Pancreas (tissue), 10 donors: ENCODE measurements at places on chromosomes 5 and 9.

GRCh38 chr9:11618241-11618805 lies 1005.5 kb upstream of the PTPRD start:
- peak; percentile 53 for DNase-seq

GRCh38 chr5:109630093-109630492 lies 59.6 kb upstream of the MAN2A1 start:
- DNase-seq, result no peak

DNA sequence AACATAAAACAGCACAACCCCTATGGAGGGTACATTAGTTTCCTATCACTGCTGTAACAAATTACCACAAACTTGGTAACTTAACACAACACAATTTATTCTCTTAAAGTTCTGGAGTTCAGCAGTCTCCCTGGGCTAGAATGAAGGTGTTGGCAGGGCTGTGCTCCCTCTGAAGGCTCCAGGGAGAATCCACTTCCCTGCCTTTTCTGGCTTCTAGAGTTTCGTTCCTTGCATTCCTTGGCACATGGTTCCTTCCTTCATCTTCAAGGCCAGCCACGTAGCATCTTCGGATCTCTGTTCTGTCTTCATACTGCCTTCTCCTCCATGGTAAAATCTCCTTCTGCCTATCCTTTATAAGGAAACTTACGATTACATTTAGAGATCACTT lies 25.0 kb upstream of the GSN start:
- DNase-seq, result no peak

DNA sequence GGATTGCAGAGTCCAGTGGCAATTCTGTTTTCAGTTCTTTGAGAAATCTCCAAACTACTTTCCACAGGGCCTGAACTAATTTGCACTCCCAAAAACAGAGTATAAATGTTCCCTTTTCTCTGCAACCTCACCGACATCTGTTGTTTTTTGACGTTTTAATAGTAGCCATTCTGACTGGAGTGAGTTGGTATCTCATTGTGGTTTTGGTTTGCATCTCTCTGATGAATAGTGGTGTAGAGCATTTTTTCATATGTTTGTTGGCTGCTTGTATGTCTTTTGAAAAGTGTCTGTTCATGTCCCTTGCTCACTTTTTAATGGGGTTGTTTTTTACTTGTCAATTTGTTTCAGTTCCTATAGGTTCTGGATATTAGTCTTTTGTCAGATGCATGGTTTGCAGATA lies 72.6 kb downstream of the PALM2AKAP2 start:
- DNase-seq, result no peak

DNA sequence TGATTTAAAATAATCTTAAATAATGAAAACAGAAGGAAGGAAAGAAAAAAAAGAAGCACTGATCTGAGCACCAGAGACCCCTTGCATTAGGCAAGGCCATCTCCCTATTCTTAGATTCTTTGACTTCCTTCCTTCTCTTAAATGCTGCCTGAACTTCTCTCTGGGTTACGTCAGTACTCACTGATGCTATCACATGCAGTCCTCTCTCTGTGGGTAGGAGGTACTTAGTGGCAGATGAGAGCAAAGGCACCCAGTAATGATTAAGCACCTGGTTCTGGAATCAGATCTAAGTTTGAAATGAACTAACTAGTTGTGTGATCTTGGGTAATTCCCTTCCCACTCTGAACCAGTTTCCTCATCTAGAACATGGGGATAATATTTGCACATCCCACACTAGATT lies 110.3 kb upstream of the TBC1D2 start:
- DNase-seq, result no peak

DNA sequence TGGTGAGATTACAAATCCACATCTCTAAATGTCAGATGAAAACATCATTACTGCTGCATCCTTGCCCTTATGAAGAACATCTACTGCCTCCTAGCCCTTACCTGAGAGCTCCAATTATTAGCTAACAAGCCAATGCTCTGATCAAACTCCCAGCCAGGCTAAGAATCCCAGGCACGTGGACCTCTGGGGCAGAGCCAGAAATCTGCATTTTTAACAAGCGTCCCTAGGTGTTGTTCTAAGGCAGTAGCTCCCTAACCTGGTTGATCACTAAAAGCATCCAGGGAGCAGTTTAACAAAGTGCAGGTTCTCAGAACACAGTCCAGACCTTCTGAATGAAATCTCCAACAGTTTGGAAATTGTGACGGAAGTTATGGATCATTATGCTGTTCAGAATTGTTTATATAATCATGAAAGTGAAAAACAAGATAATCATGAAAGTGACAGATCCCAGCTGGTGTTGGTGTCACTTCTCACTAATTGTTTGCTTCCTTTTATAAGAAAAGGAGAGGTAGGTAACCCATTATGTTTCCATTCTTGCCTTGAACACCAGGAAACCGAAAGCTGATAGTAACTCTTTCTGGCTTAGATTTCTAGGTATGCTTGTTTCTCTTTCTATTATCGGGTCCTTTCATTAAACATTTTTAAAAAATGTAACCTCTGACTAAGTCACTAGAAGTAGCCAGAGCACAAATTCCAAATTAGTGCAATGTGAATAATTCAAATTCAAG lies 216.5 kb upstream of the NR4A3 start:
- no peak for DNase-seq

- DNase-seq, result no peak
These were observed 882.3 kb upstream of the SEMA6A start for GRCh38 chr5:117456866-117457470.

GRCh38 chr9:130446101-130446861 lies 1.5 kb downstream of the ASS1 start:
- peak; percentile 50 for DNase-seq

- DNase-seq, result no peak
These were observed 184.6 kb downstream of the CDK5RAP2 start for GRCh38 chr9:120395376-120395775.

GRCh38 chr9:132237481-132237880 lies 75.6 kb downstream of the NTNG2 start:
- DNase-seq, result no peak

- DNase-seq, result no peak
These were observed 768.1 kb upstream of the RIOK2 start for GRCh38 chr5:97951139-97951538.

DNA sequence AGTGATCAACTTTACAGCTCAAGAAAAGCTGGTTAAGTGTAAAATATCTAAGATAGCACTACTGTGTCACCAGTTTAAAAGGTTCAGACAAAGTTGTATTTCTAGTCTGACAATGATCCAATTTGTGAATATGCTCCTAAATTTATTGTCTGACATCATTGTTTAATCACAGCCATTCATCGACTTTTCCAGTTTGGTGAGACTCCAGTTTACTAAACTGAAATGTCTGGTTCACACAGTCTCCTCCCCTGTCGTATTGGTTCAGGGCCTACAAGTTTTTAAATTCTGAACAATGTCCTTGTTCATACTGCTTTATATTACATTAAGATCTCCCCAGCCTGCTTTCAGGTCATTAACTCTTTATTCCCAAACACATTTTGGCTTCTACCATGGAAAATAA lies 161.4 kb downstream of the CHSY3 start:
- no peak for DNase-seq

DNA sequence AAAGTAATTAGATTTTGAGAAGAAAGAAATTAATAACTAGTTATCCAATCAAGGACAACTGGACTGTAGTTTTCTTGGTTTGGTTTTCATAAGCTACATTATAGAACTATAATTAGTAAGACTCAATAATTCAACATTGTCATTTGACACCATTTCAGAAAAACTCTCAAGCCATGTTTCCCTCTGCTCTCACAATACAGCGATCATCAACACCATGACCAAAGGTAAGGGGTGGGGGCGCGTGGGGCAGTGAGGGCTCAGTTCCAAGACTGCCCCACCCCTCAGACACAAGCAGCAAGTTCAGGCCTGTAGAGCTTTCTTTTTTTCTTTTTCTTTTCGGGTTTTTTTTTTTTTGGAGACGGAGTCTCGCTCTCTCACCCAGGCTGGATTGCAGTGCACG lies 6.4 kb downstream of the CMBL start:
- no peak for DNase-seq
